ENCODE measurements at places on chromosomes 4 and X.

DNA sequence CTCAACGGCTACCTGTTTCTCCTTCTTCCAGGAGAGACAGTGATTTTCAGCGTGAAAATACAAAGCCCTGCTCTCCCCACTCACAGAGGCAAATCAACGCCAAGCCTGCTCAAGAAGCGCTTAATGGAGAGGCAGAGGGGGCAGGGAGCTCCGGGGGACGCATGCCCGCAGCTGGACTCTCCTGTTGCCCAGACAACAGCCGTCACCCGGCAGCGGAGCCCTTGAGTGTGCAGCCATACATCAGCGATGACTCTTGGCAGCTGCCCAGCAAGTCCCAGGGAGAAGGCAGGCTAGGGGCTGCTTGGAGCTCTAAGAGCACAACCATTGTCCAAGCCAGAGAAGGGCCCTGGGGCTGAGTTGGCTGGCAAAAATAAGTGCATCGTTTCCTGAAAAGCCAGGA is 71.0 kb upstream of the AFAP1 start:
- DNase-seq = no peak

DNA sequence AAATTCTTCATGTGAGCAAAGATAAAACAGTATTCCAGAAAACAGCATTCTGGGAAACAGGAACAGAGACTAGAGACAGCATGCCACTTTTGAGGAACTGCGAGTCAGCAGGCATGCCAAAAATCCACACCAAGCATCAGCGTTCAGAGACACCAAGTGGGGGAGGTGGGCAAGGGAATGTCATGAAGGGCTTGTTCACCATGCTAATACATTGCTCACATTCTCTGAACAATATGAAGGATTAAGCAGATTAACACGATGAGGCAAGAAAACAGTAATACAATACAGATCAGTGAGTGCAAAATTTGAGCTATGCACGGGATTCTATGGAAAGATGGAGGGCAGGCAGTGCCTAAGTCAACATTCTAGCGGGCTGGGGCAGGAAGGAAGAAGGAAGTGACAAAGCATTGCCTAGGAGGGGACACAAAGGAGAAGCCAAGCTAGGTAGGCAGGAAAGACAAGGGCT is 278.3 kb downstream of the FBXW7 start:
- no peak for DNase-seq

- no peak for DNase-seq
Measured at GRCh38 chr4:5774416-5775036, 63.5 kb downstream of the EVC start.

DNA sequence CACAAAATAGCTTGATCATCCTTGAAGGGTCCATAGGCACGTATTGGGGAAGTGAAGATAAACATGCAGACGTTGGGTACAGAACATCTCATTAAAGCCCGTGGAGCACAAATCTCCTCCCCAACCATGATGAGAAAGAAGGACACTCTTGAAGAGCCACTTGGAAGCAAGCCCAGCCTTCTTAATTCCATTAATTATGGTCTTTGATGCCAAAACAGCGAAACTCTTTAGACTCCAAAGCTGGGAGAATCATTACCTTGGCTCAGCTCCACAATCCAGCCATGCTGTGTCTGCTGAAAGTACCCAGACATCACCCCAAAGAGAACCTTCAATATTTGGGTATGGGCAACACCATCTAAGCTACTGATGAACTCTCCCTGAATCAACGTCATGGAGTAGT is 169.0 kb upstream of the MBNL3 start:
- DNase-seq = no peak

DNA sequence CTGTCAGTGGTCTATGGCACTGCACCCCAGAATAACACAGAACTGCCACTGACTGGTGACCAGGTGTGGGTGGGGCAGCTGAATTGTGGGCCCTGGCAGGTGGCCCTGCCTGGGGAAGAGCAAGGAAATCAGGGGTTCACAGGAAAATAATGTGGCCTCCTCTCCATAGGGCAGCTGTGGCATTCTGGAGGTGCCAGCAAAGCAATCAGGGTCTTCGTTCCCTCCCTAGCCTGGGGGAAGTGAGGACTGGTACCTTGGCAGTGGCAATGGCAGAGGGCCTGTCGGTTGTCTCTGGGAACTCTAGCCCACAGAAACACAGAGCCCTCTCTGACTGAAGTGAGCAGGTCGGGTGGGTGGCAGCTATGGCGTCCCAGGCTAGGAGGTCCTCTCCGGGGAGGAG is 223.0 kb downstream of the GRIA2 start:
- DNase-seq = no peak

DNA sequence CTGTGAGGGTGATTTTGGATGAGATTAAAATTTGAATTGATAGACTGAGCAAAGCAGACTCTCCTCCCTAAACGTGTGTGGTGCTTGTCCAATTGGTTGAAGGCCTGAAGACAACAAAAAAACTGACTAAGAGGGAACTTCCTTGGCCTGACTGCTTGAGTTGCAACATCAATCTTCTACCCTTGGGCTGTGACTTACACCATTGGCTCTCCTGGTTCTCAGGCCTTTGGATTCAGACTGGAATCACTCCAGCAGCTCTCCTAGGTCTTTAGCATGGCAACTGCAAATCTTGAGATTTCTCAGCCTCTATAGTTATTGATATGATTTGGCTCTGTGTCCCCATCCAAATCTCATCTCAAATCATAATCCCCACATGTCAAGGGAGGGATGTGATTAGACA is 49.7 kb upstream of the IGFBP7 start:
- no peak for DNase-seq

DNA sequence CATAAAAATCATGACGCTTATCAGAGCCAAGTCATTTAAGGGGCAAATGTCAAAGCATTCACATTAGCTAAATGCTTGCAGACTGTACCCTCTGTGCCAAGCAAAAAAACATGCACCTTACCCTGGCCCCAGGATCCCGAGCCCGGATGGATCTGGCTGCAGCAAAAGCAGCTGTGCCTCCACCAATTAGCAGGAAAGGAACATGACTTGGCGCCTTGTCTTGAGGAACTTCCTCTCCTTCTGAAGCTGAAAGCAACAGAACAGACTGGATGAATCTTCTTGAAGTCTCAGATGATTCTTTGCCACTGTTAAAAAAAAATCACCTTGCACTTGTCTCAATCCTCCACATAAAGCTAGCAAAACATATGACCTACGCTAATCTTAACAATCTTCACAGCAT is 18.0 kb downstream of the AIFM1 start:
- DNase-seq = no peak

DNA sequence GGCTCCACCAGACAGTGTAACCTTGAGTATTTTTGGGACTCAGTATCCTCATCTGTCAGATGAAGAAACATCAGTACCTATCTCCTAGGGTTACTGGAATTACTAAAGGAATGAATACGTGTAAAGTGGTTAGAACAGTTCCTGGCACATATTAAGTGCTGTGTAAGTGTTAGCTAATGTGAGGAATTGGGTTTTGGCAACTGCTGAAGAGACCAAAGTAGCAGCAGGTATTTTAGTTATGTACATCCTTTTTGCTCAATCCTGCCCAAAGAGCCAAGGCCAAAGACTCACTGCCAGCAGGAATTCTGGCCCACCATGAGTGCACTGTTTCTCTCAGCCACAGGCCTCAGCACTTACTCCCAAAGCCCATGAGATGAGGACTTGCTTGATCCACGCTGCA is 16.7 kb upstream of the MCF2 start:
- DNase-seq = no peak

DNA sequence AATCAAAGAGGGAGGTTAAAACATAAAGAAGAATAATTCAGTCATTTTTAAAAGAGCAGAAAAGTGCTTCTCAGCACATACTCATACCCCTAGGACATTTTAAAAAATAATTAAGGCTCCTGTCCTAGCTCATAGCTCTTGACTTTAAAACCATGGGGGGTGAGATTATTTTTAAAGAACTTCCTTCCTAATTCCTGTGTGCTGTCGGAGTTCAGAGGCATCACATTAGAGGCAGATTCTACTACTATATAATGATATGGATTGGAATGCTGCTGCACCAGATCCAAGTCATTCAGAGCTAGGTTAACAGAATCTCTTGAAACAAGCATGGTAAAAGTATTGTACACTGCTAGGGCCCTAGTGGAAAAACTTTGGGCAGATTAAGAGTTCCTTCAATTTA is 456.5 kb upstream of the ADGRL3 start:
- DNase-seq = no peak

DNA sequence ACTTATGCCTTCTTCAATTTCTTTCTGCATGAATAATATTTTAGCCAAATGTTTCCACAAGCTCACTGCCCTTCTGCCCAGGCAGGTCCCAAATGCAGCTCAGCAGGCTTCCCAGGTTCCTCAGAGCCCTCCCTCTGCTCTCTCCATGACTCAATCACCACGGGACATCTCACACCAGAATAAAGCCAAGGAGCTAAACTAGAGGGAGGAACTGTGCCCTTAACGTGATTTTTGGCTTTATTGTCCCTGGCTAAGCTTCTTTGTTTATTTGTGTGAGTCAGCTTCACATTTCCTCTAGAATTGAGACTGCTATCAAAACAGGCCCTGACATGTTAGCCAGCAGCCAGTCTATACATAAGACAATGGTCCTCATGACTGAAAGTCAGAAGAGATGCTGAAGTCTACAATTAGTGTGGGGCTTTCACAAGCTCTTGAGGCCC is 186.4 kb upstream of the GALNT7 start:
- DNase-seq = no peak

All from GM12864 (cell line).